Stimulated activated CD4-positive, alpha-beta T cell treated with anti-CD3 and anti-CD28 coated beads, Interleukin-15, amount 100 ng/mL, for 1 hour (primary cell): ENCODE measurements at places on chromosomes 4 and X.

DNA sequence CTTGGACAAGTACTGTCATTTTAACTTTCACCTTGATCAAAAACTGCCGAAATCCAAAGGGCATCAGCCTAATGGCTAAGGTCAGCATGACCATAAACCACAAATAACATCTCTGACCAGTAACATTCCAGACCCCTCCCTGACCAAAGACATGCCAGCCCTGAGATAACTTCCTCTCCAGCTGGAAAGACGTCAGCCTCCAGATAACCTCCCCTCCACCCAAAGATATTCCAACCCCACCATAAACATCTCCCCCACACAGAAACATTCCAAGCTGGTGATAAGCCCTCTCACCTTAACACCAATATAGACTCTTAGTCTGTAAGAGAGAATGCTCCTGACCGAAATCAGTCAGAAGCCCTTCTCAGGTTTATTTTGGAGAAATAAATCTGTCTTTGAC, 7.4 kb downstream of the PPP1R2C start:
- DNase-seq: no peak

DNA sequence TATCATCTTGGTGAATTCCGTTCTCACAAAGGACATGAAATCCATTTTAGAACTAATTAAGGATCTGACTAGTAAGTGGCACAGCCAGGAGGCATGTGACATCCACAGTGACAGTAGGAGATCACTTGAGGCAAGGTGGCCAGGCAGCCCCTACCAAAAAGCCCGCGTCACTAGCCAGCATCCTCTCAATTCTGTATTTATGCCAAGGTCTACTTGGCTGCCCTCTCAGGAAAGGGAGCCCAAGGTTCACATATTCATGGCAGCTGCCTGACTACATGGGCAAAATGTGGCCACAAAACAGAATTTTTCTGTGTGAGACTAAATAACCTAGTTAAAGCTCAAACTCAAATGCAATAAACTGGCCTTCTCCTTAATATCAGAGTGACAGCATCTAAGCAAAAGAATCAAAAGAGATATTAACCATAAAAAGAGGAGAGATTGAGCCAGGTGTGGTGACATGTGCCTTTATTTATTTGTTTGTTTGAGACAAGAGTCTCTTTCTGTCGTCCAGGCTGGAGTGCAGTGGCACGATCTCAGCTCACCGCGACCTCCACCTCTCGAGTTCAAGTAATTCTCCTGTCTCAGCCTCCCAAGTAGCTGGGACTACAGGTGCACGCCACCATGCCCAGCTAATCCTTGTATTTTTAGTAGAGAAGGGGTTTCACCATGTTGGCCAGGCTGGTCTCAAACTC, 51.5 kb downstream of the SLC9A7 start:
- no peak for DNase-seq

GRCh38 chr4:47315346-47315745, 148.2 kb downstream of the COMMD8 start:
- no peak for DNase-seq

DNA sequence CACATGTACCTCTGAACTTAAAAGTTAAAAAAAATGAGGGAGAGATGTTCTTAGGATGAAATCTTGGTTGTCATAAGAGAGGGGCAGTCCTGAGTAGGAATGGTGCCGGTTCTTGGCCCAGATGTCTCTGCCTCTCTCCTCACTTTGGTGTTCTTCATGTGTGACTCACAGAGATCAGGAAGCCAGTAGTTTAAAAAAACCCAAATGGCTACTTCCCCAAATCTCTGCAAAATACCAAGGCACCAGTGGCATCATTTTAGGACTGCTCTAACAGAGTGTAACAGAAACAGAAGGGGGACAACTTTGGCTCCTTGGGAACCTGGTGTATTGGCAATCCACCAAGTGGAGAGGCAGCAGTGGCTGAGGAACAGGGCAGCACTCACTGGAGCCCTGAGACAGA, 116.8 kb downstream of the SCD5 start:
- DNase-seq: no peak

DNA sequence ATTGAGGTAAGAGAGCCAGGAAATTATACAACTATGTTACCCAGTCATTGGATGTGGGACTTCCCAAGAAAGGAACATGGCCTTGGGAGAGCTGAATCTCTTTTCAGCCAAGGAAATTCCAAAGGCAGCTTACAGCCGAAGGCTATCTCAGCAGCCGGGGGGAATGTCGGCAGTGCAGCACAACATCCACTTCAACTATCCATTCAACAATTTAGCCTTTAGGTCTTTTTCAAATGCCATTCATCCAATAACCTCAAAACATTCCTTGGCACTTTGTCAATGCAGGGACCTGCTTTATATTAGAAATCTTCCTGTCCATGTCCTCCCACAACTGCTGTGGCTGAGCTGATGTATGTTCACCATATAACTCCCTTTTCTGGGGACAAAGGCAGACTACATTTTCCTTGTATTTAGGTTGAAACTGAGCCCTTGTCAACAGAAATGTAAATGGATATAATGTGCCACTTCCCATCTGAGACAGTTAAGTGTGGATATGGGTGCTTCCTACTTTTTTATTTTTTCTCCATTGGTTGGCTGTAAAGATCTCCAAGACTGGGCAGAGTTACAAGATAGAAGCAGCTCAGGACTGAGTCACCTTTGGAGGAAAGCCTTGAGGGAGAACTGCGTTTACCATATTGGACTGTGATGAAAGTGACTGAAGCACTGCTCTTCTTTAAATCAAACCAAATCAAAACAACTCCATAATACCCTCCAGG, 94.8 kb downstream of the GPRIN3 start:
- no peak for DNase-seq

DNA sequence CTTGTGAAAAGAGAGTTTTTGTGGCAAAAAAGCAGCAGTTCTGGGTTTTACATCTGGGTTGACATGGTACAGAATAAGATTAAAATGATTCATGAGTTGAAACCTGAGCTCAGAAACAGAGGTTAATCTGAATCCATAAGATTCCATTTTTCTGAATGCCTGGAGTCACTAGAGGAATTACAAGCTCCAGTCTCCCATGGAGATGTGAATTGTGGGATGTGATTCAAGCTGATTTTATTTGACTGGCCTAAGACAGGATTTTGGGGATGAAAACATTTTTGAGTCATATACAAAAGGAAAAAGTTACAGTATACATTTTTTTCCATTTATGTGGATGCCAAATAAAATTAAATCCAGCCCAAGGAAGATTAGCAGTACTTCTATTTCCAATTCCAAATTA, 161.1 kb downstream of the RBM46 start:
- DNase-seq: no peak

DNA sequence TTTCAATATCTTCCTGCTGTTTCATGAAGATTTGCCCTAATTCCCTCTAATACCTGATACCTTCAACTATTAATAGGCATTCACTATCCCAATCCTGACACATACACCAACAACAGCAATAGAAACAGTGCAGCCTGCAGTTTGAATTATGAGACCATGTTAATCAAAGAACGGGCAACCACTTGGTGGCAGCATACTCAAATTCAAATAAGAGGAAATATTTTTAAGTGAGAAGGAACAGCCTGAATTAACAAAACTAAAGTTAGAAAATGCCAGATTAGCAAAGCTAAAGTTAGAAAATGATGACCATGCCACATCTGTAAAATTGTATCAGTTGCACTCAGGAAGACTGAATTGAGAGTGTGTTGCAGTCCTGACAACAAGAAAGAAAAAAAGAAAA, 204.9 kb downstream of the SMARCA1 start:
- DNase-seq: no peak

DNA sequence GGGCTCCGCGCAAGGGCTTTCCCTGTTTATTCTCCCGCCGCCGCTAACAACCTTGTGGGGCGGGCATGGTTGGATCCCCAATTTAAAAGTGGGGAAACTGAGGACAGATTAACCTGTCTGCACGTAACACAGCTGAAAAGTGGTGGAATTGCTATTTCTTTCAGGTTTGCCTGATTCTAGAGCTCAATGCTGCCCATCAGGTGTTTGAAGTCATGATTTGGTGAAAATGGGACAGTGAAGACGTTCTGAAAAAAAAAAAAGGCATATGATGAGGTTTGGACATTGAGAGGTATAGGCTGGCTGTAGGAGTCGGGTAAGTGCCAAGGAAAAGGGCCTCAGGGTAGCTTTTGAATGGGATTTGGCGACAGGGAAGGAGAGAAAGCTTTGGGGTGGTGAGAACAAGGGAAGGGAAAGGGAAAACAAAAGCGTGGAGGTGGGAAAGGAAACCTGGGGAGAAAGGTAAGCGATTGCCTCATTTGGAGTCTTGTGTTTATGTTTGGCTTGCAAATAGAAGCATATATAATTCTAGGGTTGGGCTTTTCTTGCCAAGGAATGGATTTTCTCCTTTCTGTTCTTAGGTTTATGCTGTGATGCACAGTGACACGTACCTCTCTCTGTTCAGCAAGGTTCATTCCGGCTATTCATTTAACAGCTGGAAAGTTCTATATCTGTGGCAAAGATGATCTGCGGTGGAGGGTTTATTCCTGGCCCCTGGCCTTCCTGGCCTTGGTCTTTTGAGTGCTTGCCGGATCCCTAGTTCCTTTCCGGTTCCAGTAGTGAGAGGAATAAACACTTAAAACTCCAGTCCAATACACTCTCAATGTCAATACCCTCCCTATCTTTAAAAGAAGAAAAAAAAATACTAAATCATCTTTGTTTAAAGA, 2.4 kb upstream of the STIM2 start:
- DNase-seq: no peak

DNA sequence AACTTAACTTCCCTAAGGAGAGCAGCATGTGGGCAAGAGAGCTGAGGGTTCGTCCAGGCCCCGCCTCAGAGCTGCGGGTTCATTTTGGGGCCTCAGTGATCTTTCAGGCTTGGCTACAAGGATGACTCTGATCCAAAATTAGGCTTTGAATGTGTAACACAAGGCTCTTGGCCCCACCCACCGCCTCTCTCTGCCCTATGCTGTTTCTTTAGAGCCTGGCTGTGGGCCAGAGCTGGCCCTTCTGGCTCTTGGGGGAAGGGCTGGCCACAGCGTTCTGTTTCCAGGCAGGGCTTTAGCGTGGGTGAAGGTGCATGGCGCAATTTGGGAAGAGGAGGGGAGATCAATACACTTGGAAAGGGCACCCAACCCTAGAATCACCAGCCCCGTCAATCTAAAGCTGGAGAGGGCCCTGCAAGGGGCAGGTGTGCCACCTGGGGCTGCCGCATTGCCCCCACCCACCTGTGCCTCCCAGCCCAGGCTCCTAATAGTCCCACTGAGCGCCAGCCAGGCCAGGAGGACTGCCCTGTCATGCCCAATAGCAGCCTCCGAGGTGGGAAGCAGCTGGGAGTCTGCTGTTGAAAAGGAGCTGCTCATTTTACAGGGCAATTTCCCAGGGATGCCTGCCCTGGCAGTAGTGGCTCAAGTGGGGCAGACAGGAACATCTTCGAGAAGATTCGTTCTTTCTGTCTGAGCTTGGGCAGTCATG, 84.5 kb upstream of the MAML3 start:
- no peak for DNase-seq

DNA sequence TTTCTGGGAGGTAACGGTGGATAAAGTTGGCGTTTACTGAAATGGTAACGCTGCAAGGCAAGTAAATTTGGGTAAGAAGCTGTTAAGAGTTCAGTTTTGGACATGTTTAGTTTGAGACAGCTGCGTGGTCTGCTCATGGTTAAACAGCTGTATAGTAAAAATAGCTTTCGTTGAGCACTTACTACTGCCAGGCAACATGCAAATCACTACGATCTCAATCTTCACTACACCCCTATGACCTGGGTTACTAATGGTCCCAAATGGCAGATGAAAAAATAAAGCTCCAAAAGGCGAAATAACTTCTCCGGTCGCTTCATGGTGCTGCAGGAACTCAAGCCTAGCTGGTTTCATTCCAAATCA, 22.2 kb downstream of the FABP2 start:
- no peak for DNase-seq

GRCh38 chrX:75421688-75422230, 101.1 kb downstream of the ZDHHC15 start:
- DNase-seq: no peak

- no peak for DNase-seq
Measured at GRCh38 chr4:101162990-101163380, 184.3 kb downstream of the PPP3CA start.

DNA sequence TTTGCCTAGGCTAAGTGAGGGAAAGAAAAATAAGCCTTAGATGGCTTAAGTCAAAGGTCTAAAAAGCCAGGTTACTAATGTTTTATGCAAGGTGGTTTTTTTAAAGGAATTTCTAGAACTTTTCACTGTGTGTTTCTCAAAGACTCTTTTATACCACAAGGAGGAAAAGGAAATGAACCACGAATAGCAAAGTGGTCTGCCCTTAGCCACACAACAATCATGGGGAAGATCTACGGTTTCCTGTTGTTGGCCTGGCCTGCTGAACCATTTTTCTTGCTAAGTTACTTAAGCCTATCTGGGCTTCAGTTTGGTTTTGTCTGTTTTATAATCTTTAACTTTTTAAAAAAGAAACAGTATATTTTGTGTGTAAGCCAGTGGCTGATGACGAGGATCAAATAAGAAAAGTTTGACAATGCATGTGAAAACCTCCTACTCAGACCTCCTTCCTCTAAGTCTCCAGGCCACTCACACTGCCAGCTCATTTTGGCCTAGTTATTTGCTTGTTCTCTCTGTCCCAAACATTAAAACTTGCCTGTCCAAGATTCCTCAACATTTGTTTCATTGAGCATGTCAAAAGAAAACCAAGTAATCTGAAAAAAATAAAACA, 56.7 kb upstream of the COL25A1 start:
- no peak for DNase-seq

DNA sequence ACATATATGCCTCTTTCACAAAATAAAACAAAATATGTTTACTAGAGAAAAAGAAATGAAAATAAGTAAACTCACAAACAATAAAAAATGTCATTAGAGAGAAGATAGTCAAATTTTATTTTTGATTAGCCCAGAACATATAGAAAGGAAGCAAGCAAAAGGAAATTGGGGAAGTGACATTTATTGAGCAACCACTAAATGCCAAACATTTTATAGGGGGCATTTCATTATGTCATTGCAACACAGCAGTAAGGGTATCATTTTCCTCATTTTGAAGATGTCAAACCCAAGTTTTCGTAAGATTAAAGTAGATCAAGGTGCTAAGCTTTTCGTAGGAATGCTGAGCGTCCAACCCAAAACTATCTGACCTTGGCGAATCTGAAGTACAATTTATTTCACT, 1331.5 kb upstream of the PABPC4L start:
- DNase-seq: no peak

- no peak for DNase-seq
Measured at GRCh38 chrX:138982365-138982764, 270.8 kb upstream of the FGF13 start.

DNA sequence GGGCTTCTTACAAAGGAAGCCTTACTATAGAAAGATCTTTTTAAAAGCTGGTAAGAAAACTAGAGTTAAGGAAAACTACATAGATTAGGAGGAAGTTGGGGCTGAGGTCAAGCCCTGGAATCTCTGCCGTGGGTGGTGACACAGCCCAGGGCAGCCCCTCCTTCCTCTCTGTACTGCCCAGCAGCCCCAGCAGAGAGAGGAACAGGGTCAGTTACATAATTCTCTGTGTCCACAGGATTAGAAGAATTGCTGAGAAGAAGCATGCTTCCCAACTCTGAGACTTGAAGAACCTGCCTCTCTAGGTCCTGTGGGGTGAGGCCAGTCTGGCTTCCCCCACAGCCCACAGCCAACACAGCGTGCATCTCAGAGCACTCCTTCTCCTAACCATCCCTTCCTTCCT, 9.2 kb upstream of the ABLIM2 start:
- no peak for DNase-seq

- no peak for DNase-seq
Measured at GRCh38 chrX:46226422-46226821, 318.8 kb downstream of the ZNF674 start.
